Esophagus squamous epithelium (tissue), 5 donors: ENCODE measurements at places on chromosomes 13 and 19.

DNA sequence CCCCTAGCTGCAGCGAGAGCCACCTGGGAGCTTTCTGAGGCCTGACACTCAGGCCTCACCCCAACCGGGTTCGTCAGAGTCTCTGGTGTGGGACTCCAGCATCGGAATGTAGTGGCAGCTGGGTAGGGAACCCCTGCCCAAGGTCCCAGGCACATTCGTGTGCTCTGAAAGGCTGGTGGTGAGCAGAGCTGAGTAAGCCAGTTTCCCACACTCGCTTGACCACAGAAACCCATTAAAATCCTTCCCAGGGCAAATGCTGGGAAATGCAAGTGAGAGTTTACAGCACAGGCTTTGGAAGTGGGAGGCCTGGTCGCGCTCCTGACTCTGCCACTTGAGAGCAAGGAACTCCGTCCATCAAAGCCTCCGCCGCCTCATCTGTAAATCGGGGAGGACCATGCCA lies 4.2 kb downstream of the TRAPPC6A start:
- DNase-seq = no peak

GRCh38 chr13:75180805-75181455 lies 301.0 kb downstream of the TBC1D4 start:
- DNase-seq = no peak

DNA sequence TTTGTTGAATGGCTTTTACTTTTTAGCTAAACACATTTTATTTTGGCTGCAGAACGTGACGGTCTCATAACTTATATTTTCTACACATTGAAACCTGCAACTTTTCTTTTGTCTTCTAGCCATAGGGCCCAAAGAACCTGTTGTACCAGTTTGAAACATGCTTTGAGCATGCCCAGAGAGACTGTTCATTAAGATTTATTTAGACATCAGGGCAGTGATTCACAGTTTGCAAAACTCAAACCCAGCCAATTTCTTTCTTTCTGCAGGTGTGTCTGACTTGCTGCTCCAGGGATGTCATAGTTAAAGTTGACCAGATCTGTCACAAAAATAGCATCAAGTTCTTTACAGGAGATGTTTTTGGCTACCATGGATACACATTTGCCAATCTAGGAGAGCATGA lies 22.0 kb downstream of the SAE1 start:
- no peak for DNase-seq

DNA sequence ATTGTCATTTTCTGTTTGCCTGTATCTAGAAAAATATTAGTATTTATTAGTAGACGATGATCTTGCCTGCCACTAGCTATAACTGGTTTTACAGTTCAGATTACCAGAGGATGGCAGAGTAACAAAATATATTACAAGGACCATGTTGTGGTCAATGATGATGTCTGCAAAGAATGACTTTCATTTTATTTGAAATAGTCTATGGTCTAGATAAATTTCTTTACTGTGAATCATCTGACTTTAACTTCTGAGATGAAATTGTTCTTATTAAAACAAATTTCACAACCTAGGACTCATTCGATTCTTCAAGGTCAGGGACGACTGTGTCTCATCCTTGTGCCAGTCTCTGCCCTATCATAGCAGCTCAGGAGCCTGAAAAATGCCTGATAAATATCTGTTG lies 637.8 kb upstream of the KLF12 start:
- DNase-seq = no peak

GRCh38 chr13:21998279-21998990 lies 327.6 kb downstream of the FGF9 start:
- no peak for DNase-seq

DNA sequence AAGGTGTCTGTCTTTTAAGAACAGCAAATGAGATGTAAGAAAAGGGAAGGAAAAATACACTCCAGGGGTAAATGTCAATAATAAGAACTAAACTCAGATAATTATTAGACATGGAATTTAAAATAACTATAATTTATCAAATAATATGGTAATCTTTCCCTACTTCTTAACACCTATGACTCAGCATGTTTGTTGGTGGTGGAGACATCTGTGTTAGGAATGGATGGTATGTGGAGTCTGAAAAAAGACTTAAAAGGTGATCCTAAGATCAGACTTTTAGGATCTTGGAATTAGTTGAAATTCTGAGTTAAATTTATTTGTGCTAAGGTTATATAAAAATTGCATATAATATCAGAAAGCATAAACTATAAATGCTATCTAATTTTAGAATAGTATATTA lies 915.1 kb downstream of the SLITRK5 start:
- DNase-seq = no peak

- no peak for DNase-seq
These were observed 87.6 kb upstream of the MBNL2 start for GRCh38 chr13:97134364-97135095.

- no peak for DNase-seq
These were observed at the start of gene NFIC for GRCh38 chr19:3365836-3366752. Gene NFIC (plus strand): TSS chr19:3366583. CDS start chr19:3366637, 54 bp downstream.

- no peak for DNase-seq
These were observed 93.1 kb downstream of the KL start for GRCh38 chr13:33109271-33109697.
